ENCODE measurements at places on chromosomes 3 and 15. TPM values are rescaled to one million over a fixed set of nuclear protein-coding genes. Genes with fewer than 3 reads are reported as not detected.

The CADM2 gene
- not detected for total RNA-seq

DNA sequence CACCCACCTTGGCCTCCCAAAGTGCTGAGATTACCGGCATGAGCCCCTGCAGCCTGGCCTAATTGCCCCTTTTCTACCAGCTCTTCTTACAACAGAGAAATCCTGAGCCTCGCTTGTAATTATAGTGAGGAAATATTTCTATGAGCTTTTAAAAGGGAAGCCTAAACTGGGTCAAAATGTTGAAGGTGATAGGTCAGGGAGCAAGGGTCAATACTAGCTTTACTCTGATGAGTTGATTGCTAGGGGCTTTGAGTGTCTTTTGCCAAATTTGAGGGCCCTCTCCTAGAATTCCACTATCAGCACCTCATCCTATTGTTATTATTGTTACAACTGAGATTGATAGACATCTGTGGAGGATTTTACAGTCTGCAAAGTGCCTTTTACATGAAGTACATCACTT lies 62.4 kb upstream of the PIAS1 start:
- no peaks in the 10 kb centered on the region for H3K4me1 ChIP-seq
- H3K36me3 ChIP-seq: no peaks in the 10 kb centered on the region
- H3K27me3 ChIP-seq: no peaks in the 10 kb centered on the region
- H3K27ac ChIP-seq: no peak overlapping the region
- no peak overlapping the region for H3K4me3 ChIP-seq
- no peak for DNase-seq

DNA sequence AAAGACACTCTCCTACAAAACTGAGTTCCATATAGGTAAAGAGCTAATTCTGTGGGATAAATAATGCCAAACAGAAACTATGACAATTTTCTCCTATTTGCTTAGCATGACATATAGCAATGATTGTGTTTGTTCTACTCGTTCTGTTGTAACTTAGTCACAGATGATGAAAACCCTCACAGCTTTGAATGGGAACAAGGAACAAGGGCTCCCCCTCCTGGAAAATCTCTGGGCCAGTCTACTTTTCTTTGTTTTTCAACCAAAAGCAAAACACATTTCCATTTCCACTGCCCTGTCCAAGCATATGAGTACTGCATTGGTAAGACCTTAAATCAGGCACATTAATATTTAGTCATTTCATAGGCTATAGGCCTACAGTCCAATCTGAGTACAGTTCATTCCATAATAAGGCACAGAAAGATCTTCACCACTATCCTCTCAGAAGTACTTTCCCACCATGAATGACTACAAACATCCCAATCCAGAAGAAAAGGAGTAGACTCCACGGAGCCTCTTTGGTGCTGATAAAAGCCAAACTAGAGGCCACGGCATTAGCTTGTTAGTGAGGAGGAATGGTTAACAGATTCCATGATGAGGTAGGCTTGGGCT lies 67.1 kb downstream of the ATP8B4 start:
- no peaks in the 10 kb centered on the region for H3K36me3 ChIP-seq
- H3K27me3 ChIP-seq: no peaks in the 10 kb centered on the region
- DNase-seq: no peak
- H3K4me1 ChIP-seq: no peaks in the 10 kb centered on the region
- no peak overlapping the region for H3K4me3 ChIP-seq

- H3K4me1 ChIP-seq: no peaks in the 10 kb centered on the region
- H3K27ac ChIP-seq: no peak overlapping the region
- no peaks in the 10 kb centered on the region for H3K36me3 ChIP-seq
- H3K27me3 ChIP-seq: no peaks in the 10 kb centered on the region
- H3K4me3 ChIP-seq: no peak overlapping the region
Observed at GRCh38 chr15:58401991-58402649, 29.7 kb upstream of the LIPC start.

DNA sequence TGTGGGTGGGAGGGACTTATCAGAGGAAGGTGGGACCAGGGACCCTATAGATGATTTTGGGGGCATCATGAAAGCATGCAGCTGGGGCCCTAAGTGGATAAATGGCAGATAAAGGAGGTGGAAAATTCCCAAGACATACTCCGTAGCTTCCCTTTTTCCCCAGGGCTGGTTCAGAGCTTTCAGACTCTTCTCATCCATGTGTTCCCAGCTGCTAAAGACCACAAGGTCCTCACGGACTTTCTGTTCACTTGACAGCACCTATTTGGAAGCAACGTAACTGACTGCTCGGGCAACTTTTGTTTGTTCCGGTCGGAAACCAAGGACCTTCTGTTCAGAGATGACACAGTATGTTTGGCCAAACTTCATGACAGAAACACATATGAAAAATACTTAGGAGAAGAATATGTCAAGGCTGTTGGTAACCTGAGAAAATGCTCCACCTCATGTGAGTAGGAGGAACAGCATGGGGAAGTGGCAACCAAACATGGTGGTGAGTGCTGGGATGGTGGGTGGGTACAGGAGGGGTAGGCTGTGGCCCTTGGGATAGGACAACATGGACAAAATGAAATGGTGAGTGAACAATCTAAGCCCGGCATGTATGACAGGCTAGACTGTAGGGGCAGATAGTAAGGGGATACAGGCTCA lies 28.7 kb upstream of the SRPRB start:
- no peaks in the 10 kb centered on the region for H3K36me3 ChIP-seq
- no peak overlapping the region for H3K27ac ChIP-seq
- DNase-seq: no peak
- no peaks in the 10 kb centered on the region for H3K4me1 ChIP-seq

DNA sequence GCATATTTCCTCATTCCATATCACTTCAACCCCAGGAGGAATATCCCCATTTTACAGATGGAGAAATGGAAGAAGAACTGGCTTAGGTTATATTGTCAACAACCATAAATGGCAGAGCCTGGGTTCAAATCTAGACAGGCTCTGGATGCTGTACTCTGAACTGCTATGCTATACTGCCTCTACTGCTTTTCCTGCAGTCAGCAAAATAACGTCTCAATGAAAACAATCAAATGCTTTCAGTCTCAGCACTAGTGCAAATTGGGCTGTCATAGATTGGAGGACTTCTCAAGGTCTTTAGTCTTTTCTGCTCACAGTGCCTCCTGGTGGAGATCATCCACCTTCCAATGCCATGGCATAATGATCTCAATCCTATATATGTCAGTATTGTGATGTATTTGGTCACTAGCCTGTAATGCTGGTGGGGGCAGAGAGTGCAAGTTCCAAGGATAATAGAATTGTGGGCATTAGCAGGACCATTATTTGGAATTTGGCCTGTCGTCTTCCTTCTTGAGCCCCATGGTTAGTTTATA lies 285.0 kb downstream of the CLSTN2 start:
- no peak overlapping the region for H3K27ac ChIP-seq
- H3K4me3 ChIP-seq: no peak overlapping the region
- H3K4me1 ChIP-seq: no peaks in the 10 kb centered on the region
- H3K36me3 ChIP-seq: no peaks in the 10 kb centered on the region
- DNase-seq: no peak

The SCAMP5 gene
- 0.33 TPM for total RNA-seq

- H3K27ac ChIP-seq: no peak overlapping the region
- H3K4me1 ChIP-seq: peaks cover 4% of the 10 kb centered on the region
- no peak overlapping the region for H3K4me3 ChIP-seq
Observed at GRCh38 chr3:189507856-189508255, 123.3 kb upstream of the TP63 start.

GRCh38 chr3:50238549-50239026 lies 2.6 kb downstream of the GNAI2 start:
- peaks cover 12% of the 10 kb centered on the region for H3K36me3 ChIP-seq
- no peaks in the 10 kb centered on the region for H3K27me3 ChIP-seq
- no peak for DNase-seq
- peak overlapping the region; percentile 76 for H3K27ac ChIP-seq
- peaks cover 67% of the 10 kb centered on the region for H3K4me1 ChIP-seq

GRCh38 chr3:159734681-159735080 lies 254.0 kb upstream of the IL12A start:
- H3K36me3 ChIP-seq: no peaks in the 10 kb centered on the region
- H3K4me1 ChIP-seq: no peaks in the 10 kb centered on the region

Measured in CD4-positive, alpha-beta memory T cell (primary cell).